ENCODE measurements at places on chromosomes 7 and 10.

DNA sequence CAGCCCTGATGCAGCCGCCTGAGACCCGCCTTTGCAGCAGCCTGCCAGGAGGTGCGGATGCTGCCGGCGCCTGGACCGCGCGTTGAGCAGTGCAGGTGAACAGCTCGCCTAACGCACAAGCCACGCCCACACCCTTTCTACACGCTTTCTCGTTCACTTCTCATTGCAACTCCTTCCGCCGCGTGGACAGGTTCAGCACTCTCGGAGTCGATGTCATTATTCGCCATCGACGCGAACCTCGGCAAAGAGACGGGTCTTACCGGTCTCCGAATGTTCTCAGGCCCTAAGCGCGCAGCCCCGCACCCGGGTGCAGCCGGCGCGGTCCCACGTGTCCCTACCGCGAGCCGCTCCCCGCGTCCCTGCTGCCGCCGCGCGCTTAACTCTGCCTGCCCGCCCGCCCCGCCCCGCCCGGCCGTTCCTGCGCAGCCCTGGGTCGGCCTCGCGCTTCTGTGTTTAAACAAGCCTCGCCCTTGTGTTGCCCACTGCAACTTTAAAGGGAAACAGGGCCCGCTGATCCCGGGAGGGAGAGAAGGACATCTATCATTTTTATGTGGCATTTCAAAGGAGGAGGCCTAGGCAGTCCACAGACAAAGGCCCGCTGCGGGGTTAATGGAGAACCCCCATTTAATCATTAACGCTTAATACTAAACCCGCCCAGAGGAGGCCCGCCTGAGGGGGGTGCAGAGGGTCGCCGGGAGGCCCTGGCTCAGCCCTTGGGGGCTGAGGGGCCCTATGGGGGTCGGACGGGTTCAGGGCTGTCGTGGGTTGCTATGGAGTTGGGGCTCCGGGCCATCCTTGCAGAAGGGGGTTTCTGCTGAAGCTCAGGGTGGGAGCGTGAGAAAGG, 128.5 kb downstream of the WDR11 start:
- peak; percentile 85 for DNase-seq

- no peak for DNase-seq
Measured at GRCh38 chr7:155426543-155427410, 31.2 kb upstream of the EN2 start.

DNA sequence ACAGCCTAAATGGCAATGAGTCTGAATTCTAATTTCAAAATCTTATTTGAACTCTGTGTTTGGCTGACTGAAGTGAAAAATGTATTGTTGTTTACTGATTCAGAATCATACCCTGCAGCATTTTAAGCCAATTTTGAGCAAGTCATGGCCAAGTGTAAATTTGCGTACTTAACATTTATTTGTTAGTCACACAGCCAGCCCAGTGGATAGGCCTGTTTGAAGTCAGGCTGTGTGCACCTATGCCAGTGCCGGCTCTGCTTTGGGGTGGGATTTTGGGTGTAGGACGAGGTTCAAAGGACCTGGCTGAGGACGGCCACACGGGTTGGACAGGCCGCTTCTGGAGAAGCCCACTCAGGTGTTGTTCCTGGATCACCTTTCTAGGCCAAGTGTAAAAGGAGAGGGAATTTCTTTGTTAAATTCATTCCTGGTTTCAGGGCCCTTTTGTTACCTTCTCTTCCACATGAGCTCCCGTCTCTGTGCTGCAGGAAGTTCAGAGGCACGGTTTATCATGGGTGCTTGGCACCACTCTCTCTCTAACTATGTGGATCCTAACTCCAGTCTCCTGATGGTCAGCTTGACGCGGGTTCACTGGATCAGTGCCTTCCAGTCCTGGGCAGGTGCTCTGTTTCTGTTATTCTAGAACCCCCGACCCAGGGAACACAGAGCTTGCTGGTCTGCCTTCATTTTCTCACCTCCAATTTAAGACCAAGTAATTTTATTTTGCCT, 84.7 kb downstream of the CCNY start:
- no peak for DNase-seq

DNA sequence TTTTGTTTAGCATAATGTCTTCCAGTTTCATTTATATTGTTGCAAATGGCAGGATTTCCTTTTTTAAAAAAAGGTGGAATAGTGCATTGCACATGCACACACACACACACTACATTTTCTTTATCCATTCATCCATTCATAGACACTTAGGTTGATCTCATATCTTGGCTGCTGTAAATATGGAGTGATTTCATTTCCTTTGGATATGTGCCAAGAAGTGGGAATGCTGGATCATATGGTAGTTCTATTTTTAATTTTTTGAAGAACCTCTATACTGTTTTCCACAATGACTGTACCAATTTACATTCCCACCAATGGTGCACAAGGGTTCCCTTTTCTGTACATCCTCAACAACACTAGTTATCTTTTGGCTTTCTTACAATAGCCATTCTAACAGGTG, 68.9 kb downstream of the EBLN1 start:
- DNase-seq = no peak

DNA sequence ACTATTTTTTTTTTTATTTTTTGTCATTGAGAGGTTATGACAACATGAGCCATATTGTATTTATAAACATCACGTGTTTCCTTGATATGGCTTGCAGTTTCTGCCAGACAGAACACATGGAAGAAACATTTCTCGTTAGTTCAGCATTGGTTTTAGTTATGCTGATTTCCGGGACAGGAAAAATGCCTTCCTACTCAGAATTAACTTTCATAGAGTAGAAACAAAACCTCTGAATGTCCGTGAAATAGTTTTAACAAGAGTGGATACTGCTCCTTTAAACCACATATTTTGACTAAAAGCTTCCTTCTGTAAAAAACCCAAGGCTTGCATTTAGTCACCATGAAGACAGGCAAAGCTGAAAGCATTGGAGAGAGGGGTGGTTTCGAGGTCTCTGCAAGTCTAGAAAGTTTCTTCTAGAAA, 240.4 kb downstream of the KIAA1217 start:
- no peak for DNase-seq

DNA sequence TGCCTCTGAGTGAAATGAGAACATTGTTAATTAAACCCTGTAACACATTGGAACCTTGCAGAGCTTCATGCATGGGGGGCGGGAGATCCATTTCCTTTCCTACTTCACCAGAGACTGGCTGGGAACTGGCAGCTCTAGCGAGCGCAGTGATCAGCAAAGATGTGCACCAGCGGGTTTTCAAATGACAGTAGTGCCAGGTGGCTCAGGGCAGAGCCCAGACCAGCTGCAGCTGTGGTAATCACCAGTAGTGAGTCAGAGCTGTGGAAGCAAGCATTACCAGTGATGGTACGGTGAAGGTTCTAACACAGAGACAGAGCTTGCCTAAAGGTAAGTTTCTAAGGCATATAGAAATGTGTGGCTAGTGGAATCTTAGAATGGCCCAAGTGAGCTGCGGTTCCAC, 1009.7 kb upstream of the CELF2 start:
- no peak for DNase-seq
